ENCODE measurements at places on chromosomes 3 and 15.
A peak's percentile ranks its signal among the peaks of the same experiment; 100 is the strongest.

- no peak for DNase-seq
These were observed 70.5 kb downstream of the ETV5 start for GRCh38 chr3:186038360-186038759.

DNA sequence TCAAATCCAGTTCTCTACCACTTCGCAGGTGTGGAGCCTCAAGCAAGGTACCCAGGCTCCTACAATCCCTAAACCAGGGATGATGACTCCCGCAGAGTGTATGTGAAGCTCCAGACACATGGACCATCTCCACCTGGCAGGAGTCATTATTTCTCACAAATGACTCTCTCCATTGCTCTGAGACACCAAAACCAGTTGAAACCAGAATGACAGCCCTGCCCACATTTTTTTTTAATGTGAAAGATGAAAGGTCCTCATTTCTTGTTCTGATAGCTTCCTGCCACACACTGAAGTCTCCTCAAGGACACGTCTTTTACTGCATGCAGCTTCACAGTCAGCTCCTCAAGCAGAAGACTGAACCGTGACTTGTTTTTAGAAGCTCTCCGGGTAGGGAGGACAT lies 61.4 kb upstream of the ZBTB38 start:
- DNase-seq = no peak

- no peak for DNase-seq
These were observed 23.8 kb downstream of the VPS39 start for GRCh38 chr15:42184296-42184695.

DNA sequence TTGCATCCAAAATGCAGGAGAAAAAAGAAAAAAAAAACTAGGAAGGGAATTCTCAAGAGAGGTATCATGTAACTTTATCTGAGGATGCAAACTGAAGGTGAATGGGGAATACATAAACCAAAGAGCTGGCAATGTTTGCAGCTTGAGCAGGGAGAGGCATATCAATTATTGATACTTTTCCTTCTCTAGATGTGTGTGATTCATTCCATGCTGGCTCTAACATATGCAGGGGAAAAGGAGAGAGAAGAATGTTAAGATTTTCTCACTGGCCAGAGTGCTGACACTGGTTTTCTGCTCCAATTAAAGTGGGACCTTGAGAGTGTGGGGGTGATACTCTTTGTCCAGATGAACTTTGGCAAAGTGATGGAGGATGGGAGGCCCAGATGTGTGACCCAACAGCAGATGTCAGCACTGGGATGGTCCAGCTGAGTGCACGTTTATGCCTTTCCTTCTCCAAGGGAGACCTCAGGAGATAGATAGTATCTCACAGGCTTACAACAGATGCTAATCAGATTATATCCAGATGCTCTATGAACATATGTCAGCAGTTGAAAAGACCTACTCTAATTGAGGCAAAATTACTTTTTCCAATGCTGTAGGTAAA lies 50.0 kb upstream of the PSMD6 start:
- no peak for DNase-seq

DNA sequence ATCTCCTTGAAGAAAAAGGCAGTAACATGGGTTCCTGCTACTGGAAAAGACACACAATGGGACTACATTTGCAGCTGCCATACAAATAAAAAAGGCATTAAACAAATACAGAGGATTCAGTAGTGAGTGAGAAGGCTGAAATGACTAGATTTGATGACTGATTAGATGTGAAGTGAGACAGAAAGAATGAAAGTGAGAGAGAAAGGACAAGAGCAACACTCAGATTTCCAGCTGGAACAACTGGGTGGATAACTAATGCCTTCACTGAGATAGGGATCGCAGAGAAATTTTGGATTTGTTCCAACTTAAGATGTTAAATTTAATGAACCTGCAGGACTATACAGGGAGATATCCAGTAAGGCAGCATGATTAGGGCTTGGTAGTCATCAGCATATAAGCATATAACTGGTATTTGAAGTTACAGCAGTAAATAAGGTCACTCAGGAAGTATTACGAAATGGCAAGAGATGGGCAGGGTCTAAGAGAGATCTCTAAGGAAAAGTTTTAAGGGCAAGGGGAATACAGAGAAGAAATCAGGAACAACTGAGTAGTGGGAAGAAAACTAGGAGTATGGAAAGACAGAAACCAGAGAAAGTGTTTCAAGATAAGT lies 8.2 kb downstream of the OSBPL11 start:
- DNase-seq = no peak

DNA sequence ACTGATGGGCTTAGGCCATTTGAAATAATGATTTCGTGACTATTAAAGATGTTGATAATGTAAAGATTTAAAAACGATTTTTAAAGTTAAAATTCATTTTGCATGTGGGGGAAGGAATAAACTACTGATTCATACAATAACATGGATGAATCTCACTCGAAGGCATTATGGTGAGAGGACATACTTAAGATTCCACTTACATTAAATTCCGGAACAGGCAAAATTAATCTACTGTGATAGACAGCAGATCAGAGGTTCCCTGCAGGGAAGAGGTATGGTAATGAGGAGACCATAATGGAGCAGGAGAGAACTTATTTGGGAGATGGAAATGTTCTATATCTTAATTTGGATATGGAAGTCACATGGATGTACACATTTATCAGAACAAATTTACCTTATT lies 28.4 kb upstream of the RAB6B start:
- no peak for DNase-seq

- DNase-seq = no peak
These were observed 79.6 kb upstream of the DCBLD2 start for GRCh38 chr3:98980915-98981596.

GRCh38 chr3:188261011-188261410 lies 107.1 kb downstream of the LPP start:
- no peak for DNase-seq

- DNase-seq = no peak
These were observed 9.3 kb upstream of the MAGI1 start for GRCh38 chr3:66048051-66048395.

- no peak for DNase-seq
These were observed 105.0 kb downstream of the LRRK1 start for GRCh38 chr15:101024073-101024695.

GRCh38 chr15:31306426-31307269 lies 20.0 kb upstream of the KLF13 start:
- peak; percentile 27 for DNase-seq

- no peak for DNase-seq
These were observed 135.1 kb downstream of the ZIC1 start for GRCh38 chr3:147544290-147544689.

DNA sequence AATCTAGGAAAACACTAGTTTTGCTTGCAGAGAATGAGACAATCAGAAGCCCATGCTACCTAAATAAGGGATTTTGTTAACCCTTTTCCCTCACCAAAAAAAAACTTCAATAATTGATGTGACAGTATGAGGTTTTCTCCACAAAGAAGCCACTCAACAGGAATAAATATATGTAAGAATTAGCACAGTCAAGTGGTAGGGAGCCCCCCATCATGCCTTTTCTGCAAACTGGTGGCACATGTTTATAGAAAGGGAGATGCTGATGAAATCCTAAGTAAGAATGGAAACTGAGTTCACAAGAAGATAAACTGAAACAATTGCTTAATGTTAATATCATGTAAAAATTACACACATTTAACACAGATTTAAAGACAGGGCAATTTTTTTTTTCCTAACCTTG lies 51.0 kb downstream of the PHC3 start:
- DNase-seq = no peak

DNA sequence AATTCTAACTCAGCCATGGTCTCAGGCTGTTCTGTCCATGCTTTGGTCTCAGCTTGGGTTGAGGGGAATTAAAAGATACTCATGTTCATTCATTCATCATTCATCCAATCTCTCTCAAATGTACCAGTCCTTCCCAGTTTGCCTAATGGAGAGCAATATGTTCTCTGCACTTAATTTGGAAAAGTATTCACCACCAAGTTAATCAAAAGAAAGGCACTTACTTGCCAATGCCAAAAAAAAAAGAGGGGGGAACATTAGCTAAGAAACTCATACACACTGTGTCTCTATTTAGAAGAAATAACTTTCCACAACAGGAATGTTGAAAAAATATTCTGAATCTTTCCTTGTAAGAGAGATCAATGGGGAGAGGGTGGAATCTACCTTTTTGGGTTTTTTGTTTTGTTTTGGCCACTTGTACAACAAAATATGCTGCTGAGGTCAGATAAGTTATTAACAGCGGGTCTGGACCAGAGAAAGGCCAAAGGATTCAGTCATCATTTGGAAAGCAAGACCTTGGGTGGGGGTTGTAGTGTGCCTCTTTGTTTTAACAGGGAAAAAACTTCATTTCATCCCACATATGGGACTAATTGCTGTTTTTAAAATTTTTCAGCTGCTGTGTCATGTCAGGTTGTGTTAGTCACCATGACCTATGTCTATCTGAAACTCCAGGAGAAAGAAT lies 152.3 kb downstream of the FBN1 start:
- DNase-seq = no peak

DNA sequence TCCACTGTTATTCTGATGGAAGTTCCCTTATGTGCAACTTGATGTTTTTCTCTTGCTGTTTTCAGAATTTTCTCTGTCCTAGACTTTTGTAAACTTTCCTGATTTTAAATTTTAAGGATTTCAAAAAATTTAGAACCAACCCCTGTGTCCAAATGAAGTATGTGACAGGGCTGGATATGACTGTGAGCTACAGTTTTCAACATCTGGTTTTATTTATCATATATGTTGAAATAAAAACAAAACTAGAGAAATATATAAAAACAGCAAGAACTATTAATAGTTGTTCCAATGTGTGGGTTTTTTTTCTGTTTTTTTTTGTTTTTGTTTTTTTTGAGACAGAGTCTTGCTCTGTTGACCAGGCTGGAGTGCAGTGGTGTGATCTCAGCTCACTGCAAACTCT lies 47.4 kb upstream of the PSMD6 start:
- DNase-seq = no peak

- DNase-seq = peak; percentile 9
These were observed 53.2 kb downstream of the CCDC54 start for GRCh38 chr3:107430214-107430995.

GRCh38 chr15:91408476-91409076 lies 308.5 kb downstream of the SV2B start:
- DNase-seq = no peak

- no peak for DNase-seq
These were observed 92.4 kb upstream of the DAZL start for GRCh38 chr3:16697443-16698147.

GRCh38 chr3:143597774-143598652 lies 250.3 kb downstream of the SLC9A9 start:
- DNase-seq = no peak

DNA sequence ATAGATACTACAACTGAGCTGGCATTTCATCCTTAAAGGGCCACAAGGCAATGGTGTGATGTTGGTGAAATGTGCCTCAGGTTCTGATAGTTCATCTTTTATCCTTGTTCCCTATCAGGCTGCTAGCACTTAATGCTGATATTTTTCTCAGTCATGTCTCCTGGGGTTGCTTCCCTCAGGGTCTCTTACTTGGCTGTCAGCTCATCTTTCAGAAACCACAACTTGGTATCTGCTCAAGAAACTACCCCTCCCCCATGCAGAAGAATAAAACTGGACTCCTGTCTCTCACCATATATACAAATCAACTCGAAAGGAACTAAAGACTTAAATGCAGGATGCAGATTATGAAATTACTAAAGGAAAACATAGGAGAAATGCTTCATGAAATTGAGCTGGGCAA lies 308.1 kb downstream of the CHST2 start:
- no peak for DNase-seq

- DNase-seq = peak; percentile 26
These were observed 16.4 kb downstream of the CCDC12 start for GRCh38 chr3:46960081-46960701.

GRCh38 chr15:63382966-63383710 lies 1.5 kb upstream of the CA12 start:
- DNase-seq = no peak

DNA sequence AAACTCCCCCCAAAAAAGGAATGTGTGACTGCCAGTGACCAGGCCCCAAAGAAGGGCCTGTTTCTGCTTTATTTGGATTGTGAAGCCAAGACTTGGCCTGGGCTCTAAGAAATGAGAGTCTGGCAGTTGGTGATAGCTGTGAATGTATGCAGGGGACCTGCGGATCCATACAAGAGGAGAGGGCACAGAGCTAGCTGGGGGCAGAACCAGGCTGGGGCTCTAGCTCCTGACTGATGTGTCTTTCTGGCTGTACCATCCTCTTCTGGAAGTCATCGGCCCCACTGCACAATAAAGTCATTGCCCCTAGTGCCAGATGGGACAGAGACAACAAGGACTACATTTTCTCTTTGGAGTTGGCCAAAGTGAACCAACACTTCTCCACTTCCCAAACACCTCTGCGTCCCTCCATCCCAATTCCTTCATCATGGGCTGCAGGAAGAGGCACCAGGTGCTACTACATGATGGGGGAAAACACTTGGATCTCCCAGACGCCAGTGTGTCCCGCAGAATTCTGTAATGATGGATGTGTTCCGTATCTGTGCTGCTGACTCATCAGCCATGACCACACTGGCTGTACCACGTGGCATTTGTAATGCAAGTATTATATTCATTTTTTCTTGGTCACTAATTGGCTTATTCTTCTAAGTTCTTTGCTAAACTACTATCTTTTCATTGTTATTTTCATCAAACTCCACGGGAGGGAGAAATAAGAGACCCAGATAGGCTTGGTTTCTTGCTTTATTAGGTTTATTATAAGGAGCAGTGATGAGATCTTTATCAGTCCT lies 1.7 kb upstream of the PLA2G4F start:
- no peak for DNase-seq

- DNase-seq = no peak
These were observed 126.0 kb downstream of the IMPG2 start for GRCh38 chr3:101194392-101194791.

DNA sequence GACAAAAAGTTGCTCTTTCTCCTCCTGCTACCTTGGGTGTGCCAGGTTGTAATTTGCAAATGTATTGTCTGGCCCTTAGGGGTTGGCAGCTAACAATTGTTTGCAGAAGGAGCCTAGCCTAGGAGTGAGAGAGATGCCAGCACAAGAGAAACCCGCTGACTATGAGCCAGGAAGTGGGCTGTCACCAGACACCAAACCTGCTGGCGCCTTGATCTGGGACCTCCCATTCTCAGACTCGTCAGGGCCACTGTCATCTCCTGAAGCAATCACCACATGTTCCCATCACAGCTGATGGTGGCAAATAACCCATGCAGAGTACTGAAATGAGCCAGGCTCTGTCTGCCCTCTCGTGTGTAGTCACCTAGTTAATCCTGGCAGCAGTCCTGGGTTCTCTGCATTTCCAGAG lies 406.4 kb upstream of the NPAP1 start:
- no peak for DNase-seq

DNA sequence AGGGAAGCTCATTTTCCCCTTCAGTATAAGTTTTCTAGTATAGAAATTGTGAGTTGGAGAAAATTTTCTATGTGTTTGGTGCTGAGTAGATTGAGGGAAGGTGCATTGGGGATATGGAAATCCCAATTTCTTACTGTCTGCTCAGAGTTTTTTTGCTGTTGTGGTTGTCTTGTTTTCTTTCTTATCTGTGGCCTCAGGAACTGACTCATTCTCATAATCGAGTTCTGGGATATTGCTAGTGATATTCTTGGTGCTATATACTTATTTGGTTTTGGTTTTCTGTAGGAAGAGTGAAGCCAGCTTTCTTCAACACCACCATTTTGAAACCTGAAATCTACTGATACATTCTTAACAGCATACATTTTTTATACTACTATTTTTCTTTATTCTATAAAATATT lies 869.2 kb downstream of the DIPK2A start:
- DNase-seq = no peak
